Hepatocyte (in vitro differentiated cells): ENCODE measurements at places on chromosomes 7 and 10.

- DNase-seq, result no peak
Measured at GRCh38 chr7:112129655-112130323, 76.4 kb downstream of the DOCK4 start.

GRCh38 chr10:119061352-119061751, 19.3 kb downstream of the EIF3A start:
- no peak for DNase-seq

- DNase-seq, result no peak
Measured at GRCh38 chr10:42982891-42983506, 93.9 kb upstream of the RET start.

DNA sequence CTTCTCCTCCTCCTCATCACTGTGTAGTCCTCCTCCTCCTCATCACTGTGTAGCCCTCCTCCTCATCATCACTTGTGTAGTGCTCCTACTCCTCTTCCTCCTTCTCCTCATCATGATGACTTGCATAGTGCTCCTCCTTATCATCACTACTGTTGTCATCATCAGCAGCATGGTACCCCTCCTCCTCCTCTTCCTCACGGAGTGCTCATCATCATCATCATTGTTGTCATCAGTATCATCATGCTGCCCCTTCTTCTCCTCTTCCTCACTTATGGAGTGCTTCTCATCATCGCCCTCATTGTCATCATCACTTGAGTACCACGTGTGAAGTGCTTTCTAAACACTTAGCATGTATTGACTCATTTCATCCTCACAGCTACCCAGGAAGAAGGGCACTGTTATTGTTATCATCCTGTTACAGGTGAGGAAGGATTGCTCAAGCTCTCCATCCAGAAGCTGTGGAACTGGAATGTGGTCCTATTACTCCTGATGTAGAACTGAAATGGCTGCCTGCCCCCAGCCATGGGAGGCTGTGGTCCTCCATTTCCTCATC, 122.8 kb upstream of the SHH start:
- DNase-seq, result no peak

- DNase-seq, result peak; percentile 23
Measured at GRCh38 chr10:69960988-69961880, 91.4 kb upstream of the MACROH2A2 start.

- DNase-seq, result no peak
Measured at GRCh38 chr7:55099066-55099820, 80.4 kb downstream of the EGFR start.

DNA sequence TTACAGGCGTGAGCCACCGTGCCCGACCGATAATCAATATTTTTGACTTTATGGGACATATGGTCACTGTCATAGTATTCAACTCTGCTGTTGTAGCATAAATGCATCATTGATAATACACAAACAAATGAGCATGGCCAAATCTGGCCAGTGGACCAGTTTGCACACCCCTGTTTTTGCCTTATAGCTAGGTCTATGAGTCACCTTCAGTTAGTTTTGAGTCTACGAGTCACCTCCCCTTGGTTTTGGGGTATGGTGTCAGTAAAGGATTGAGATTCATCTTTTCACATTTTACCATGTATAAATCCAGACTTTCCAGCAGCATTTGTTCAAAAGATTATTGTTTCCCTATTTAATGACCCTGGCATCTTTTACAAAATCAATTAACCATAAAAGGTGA, 362.5 kb upstream of the NRP1 start:
- no peak for DNase-seq
